ENCODE measurements at places on chromosomes 3 and 15.

DNA sequence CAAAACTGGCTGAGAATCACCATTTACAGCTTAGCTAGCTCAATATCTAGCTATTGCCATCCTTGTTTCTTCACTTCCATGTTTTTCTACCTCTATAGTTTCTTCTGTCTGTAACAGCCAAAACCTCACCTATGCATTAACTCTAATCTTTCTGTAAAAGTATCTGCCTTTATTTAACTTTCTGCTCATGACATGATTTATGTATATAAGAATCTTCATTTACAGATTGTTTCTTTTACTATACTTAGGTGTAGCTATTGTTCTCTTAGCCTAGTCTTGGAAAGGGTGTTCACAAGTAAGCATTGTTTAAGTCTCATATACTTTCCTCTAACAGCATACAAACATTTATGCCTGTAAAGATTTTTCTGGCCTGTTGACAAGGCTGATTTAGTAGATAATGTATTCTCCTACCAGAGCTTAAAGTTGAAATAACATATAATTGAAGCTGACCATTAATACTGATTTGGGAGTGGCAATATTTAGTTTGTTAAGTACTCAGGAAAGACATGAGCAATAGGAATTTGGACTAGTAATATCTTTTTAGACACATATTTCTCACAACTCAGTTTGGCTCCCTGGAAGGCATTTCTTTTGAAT lies 9.4 kb downstream of the FILIP1L start:
- no peak for DNase-seq

- DNase-seq, result no peak
Observed at GRCh38 chr3:33717616-33717865, 513 bp downstream of the CLASP2 start.

DNA sequence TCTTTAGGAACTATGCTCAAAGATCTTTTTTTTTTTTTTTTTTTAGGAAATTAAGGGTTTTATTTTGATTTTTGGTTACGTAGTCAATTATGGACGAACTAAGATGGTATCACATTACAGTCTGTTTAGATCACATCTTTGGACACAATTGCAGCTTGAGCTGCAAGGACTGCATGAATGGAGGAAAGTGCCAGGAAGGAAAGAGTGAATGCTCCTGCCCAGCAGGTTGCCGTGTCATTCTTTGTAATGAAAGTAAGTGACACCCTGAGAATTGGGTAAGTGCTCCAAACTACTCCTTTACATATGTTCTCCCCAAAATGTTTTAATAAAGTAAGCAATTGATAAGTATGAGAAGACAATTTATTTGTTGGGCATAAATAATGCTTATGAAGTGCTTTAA lies 716.5 kb upstream of the GOLIM4 start:
- peak; percentile 50 for DNase-seq

GRCh38 chr3:127654374-127654773 lies 18.4 kb upstream of the ABTB1 start:
- DNase-seq, result no peak

DNA sequence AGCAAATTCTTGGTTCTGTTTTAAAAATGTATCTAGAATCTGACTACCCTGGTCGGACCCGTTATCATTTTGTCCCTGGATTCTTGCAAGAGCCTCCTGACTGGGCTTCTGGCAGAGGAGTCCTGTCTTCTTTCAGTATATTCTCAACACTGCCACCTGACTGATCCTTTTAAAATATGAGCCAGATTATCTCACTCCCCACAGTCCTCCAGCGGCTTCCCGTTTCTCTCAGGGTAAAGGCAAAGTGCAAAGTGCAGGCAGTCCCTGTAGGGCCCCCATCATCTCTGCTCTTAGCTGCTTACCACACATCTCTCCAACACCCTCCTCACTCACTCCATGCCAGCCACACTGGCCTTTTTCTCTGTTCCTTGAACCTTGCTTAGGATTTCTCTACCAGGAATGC lies 28.4 kb downstream of the CRTC3 start:
- no peak for DNase-seq

- DNase-seq, result no peak
Observed at GRCh38 chr3:155079468-155079745, 712 bp upstream of the MME start.
